ENCODE measurements at places on chromosomes 13 and 19.

DNA sequence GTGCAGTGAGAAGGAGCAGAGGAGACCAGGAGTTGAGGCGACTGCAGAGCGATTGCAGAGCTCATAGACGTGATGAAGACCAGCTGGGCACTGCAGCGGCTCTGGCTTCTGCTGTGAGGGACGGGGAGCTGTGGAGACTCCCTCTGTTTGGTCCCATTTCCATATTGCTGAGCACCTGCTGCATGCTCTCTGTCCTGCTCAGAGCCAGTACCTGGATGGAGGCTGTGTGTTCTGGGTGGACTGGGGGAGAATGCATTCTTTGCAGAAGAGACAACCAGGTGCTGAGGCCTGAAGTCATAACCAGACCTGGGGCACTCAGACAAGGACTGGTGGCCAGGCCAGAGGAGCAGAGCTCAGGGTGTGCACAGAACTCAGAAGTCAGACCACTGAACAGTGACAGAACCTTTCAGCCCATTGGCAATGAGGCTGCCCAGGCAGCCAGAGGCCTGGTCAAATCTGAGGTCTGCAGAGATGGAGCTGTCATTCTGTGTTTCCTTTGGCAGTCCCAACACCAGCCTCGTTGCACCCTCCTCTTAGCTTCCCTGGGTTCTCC, 1.3 kb upstream of the A1BG start:
- DNase-seq = no peak

DNA sequence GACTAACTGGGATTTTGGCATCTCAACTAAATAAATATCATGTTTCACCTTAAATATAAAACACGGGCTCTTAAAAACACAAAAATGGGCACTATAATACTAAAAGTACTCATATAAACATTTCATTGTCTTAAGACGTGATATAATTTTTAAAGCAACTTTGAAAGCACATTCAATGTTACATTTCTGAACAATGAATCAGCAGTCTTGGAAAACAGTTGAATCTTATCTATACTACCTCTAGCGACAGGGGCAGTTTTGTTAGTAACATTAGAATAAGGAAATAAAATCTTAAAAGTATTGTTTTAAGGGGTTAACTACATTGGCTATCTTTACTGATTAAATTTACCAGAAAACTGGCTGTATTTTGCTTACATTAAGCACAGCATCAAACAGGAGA, 156.9 kb downstream of the UGGT2 start:
- no peak for DNase-seq

GRCh38 chr13:32116210-32116609, 84.6 kb downstream of the FRY start:
- DNase-seq = no peak

GRCh38 chr13:26219726-26220125, 2.4 kb downstream of the RNF6 start:
- no peak for DNase-seq

- no peak for DNase-seq
Measured at GRCh38 chr13:40578055-40578454, 88.4 kb downstream of the FOXO1 start.

- DNase-seq = no peak
Measured at GRCh38 chr13:107767119-107767518, 448.2 kb downstream of the LIG4 start.

- no peak for DNase-seq
Measured at GRCh38 chr19:29139227-29139626, 73.7 kb downstream of the UQCRFS1 start.

- DNase-seq = no peak
Measured at GRCh38 chr19:52603558-52604207, 33.6 kb downstream of the ZNF701 start.

DNA sequence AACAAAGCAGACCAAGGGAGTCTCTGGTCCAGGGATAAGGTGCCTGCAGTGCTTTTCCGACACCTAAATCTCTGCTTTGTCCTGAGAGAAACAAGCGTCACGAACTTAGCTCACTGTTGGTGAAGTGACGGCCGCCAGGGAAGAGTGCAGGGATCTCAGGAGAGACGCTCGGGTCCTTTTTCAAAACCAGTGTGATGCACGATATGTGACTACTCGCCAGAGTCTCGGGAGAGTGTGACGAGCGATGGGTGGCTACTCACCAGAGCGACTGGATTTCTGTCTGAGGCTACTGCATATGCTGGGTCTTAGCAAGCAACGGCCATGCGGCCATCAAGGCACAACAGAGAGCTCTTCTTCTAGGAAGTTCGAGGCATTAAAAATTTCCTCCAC, 16.5 kb upstream of the CFAP97D2 start:
- no peak for DNase-seq

GRCh38 chr13:39283072-39283471, 244.8 kb downstream of the NHLRC3 start:
- DNase-seq = no peak

DNA sequence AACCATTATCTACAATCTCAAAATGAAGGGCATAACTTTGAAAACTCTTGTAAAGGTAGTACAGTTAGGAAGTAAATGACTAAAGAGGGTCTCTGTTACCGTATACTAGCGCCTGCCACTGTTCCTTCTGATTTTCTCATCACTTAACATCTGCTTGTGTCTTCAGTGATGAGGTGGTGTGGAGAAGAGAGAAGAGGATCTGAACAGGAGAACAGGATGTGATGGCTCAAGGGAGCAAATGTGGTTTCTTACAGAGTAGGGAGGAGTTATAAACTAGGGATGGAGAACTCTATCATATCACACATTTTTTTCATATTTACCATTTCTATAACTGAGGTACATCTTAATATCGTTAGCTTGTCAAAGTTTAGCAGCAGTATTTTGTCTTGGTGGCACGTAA, 1.1 kb downstream of the KCTD4 start:
- DNase-seq = no peak

DNA sequence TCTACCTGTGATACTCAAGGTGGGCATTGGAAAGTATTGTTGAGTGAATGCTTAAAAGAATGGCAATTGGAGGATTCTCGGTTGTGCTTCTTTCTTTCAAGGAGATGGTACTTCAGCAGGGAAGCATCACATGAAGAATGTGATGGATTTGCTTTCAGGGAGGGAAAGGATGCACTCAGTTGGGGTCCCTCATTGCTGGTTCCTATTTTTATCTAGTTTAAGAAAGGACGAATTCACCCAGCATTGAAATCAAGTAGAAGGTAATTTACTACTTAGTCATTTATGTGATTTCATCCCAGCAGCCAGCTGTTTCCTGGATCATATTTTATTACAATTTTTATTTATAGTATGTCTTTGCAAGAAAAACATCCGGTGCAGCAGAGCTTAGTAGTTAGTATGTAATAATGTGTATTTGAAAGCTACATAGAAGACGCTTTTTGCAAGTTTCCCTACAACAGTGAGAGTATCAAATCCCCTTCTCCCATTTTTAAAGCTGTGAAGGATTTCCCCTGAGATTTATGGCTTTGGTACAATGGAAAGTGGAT, 417.9 kb downstream of the GPC5 start:
- no peak for DNase-seq

DNA sequence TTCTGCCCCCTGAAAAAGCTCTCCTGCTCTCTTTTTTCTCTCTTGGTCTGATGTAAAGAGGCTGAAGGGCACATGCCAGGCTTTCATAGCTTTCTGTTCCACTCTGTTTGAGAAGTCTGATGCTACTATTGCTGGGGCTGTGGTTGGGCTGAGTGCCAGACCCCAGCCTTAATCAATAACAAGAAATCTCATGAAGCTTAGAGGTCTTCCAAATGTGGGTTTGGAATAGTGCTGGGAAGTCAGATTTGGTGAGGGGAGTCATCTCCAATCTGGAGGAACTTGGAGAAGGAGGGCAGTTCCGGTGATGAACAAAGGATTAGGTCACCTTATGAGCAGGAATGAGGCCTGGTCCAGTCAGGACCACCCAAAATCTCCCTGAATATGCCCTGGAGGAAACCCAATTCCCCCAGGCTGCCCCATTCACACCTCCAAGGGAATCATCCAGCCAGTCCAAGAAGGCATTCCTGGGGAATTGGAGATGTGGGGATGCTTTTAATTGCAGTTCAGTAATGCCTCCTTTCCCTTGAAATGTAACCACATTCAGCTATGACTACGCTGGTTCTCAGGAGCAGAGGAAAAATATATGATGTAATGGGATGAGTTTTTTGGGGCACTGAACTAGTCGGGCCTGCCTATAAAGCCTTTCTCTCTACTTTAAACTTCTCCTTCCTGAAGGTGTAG, 102.0 kb downstream of the STARD13 start:
- no peak for DNase-seq

DNA sequence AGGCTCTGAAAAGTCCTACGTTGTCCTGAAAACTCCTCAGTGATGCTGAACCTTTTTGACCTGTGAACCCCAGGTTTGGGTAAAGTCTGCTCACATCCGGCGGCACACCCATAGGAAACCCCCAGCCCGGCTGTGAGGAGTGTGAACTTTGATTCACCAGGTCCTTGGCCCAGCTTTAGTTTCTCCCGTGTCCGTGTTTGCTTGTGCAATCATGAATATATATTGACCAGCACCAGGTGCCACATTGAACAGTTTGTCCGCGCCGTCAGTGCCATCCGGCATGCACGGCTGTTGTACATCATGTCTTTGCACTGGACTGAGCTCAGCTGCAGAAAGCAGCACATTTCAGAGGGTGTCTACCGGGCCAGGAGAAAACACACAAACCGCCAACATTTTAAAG, 45.3 kb downstream of the NFIC start:
- peak; percentile 54 for DNase-seq

DNA sequence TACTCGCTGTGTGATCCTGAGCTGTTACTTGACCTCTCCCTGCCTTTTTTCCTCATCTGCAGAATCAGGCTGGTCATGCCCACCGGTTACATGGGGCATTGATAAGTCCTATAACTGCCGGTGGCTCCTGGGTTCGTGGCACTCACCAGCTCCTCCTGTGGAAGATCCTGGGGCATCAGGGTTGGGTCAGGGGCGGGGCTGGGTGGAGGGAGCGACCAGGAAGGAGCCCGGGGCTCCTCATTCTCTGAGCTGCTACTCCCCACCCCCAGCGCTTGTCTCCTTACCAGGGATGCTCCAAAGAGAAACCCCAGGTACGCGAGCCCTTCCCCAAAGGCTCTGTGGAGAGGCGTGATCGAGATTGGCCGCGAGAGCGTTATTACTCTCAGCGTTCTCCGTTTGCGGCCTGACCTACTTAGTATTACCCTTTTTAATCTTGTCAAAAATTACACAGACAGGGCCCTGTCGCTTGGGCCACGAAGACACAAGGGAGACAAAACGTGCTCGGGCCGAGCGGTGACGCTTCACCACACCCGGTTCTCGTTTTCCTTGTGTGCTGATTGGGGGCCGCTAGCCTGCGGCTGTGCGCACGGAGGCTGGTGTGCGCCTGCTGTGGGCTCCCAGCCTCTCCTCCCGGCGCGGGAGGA, 10.7 kb downstream of the HDGFL2 start:
- DNase-seq = no peak

GRCh38 chr13:76053181-76053580, 417.1 kb downstream of the LMO7 start:
- no peak for DNase-seq

DNA sequence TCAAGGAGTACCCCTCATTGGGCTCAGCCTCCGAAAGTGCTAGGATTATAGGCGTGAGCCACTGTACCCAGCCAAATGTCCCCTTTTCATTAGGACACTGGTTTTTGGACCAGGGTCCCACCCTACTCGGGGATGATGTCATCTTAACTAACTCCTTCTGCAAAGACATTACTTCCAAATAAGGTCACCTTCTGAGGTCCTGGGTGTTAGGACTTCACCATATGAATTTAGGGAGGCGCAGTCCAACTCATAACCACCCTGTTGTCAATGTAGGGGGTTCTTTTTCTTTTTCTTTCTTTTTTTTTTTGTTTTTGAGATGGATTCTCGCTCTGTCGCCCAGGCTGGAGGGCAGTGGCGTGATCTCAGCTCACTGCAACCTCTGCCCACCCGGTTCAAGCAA, 32.7 kb upstream of the NFIC start:
- no peak for DNase-seq

DNA sequence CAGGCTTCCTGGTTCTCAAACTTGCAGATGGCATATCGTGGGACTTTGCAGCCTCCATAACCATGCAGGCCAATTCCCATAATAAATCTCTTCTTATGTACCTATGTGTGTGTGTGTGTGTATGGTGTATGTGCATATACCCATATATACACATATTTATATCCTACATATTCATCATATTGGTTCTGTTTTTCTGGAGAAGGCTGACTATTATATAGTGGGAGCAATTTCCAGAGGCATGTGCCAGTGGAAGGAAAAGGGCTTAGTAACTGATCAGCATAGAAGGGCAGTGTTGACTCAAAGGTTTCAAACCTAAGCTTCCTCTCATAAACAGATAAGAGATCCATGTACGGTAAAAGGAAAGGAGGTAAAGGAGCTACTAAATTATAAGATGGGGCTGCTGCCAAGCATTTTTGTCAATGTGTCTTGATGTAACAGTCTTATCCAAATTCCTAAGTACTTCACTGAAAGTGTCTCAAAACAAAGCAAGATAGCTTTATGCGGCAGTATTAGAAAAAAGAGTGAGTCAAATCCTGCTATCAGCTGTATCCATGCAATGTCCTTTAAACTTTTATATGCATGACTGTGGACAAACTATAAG, 432.1 kb downstream of the TBC1D4 start:
- no peak for DNase-seq

- DNase-seq = no peak
Measured at GRCh38 chr13:44421853-44422525, 48.4 kb downstream of the SERP2 start.

DNA sequence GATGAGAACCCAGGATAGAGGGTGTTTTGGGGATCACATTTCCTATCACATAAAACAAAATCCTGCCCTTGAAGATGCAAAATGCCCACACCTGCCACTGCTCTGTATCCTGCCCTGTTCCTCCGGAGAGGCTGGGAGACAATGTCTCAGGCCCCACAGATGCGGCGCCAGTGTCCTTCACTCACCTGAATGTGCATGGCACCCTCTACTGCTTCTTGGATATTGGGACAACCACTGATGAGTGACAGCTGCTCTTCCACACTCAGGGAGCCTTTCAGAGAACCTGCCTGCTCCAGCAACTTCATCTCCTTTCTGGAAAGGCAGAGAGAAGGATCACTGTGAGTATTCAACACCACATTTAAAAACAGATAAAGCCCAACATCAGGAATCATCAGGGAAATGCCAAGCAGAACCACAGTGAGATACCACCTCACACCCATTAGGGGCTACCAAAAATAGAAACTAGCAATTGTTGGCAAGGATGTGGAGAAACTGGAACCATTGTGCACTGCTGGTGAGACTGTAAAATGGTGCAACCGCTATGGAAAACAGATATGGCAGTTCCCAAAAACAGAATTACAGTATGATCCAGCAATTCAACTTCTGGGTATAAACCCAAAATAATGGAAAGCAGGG, 36.4 kb downstream of the CRYL1 start:
- DNase-seq = no peak

GRCh38 chr13:103961784-103962183, 895.6 kb upstream of the SLC10A2 start:
- no peak for DNase-seq

Data from HepG2 (cell line).